ENCODE measurements at places on chromosomes 13 and 19.

- DNase-seq: no peak
Observed at GRCh38 chr19:29724746-29725145, 9.7 kb upstream of the C19orf12 start.

DNA sequence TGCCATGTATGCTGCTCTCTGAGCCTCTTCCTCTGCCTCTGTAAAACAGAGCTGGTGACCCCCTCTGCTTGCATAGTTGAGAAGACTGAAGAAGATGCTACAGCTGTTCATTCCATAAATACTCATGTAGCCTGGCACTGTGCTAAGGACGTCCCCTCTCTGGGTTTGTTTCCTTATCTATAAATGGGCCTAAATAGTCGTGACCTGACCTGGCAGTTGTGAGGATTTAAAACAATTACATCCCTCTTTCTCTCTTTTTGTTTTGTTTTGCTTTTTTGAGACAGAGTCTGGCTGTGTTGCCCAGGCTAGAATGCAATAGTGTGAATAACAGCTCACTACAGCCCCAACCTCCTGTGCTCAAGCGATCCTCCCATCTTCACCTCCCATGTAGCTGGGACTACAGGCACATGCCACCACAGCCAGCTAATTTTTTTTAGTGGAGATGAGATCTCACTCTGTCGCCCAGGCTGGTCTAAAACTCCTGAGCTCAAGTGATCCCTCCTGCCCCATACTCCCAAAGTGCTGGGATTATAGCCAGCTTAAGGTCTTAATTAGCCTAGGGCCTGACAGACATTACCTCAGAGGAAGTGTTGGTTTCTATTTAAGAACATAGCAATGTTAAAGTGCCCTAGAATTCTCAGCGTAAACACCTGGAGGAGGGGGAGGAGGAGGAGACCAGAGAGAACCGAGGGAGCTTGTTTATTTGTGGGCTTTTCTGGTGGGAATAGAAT, 4.6 kb downstream of the WDR62 start:
- no peak for DNase-seq

DNA sequence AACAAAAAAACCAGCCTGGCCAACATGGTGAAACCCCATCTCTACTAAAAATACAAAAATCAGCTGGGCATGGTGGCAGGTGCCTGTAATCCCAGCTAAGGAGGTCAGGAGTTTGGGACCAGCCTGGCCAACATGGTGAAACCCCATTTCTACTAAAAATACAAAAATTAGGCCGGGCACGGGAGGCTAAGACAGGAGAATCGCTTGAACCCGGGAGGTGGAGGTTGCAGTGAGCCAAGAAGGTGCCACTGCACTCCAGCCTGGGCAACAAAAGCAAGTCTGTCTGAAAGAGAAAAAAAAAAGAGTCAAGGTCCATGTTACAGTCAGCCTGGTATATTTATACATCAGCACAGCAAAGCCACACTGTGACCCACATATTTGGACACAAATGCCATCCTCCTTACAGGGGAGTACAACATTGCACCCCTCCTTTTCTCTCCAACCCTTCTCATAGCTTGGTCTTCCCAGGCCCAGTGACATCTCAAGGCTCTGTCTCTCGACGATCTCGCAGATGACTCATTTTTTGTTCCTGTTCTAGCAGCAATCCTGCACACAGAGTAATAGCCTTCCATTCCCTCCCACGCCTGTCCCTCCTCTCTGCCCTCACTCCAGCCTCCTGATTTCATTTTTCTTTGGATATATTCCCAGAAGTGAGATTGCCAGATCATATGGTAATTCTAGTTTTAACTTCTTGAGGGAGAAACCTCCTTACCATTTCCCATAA, 21.0 kb upstream of the DPP9 start:
- peak; percentile 69 for DNase-seq

- no peak for DNase-seq
Observed at GRCh38 chr13:39910041-39910440, 254.6 kb downstream of the COG6 start.

DNA sequence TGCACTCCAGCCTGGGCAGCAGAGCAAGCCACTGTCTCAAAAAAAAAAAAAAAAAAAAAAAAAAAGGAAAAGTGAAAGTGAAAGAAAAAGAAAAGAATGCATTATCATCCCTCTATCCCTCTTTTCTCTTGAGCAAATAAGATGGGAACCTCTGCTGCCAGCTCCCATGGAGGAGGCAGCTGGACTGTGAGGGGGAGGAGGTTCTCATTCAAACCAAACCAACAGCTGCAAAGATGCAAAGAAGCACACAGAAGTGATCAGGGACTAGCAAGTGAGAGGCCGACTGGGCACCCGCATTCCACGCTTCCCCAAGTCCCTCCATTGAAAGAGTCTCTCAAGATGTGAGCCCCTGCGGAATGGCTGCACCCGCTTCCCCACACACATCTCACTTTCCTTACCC, 63.5 kb downstream of the TSHZ3 start:
- DNase-seq: peak; percentile 61

DNA sequence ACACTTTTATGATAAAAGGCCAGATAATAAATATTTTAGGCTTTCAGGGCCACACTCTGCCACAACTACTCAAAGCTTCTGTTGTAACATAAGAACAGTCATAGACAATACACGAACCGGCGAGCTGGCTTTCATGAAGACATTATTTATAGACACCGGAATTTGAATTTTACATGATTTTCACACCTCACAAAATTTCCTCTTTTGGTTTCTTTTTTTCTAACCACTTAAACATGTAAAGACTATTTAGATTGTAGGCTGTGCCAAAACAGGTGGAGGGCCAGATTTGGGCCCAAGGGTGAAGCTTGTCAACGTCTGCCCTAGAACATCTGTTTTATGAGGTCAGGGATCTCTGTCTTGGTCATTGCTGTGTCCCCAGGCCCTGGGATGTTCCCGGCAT, 29.7 kb upstream of the FXYD3 start:
- DNase-seq: no peak
